ELF-1 (cell line): ENCODE measurements at places on chromosomes 5 and 9.

DNA sequence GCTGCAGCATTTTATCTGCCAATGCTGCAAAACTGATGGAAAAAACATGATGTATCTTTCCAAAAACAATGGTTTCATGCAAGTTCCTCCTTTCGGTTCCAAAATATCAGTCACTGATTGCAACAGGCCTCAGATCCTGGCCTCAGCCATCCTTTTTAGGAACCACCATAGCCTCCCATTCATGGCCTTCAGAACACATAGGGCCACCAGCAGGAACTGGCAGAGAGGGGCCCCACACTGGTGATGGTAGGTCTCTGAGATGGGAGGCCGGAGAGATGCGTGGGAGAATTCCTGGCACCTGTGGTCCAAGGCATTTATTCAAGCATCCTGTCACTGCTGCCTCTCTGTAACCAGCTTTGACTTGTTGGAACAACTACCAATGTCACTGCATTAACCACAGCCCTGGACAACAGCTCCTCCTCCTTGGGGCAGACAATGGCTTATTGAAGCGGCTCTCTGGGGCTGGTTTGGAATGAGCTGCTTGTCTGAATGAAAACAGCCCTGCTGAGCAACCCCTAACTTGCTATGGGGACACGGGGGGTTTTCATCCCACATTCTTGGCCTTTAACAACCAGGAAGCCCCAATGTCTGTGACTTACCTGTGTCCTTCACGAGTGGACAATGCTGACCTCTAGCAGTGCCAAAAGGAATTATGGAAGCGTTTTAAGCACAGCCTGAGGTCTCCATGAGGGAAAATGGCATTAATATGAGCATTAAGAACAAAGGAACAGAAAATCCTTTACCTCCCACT is 108.1 kb downstream of the LHFPL2 start:
- DNase-seq = peak; percentile 43

- no peak for DNase-seq
Observed at GRCh38 chr5:2569774-2570542, 181.5 kb downstream of the IRX2 start.

- no peak for DNase-seq
Observed at GRCh38 chr5:177232761-177233160, 70.8 kb downstream of the RAB24 start.

GRCh38 chr9:131609099-131609830 is 63.9 kb downstream of the PRRT1B start:
- peak; percentile 46 for DNase-seq

- peak; percentile 47 for DNase-seq
Observed at GRCh38 chr5:169415948-169416347, 115.0 kb upstream of the SLIT3 start.

- peak; percentile 72 for DNase-seq
Observed at GRCh38 chr5:23234197-23234596, 273.2 kb upstream of the PRDM9 start.

DNA sequence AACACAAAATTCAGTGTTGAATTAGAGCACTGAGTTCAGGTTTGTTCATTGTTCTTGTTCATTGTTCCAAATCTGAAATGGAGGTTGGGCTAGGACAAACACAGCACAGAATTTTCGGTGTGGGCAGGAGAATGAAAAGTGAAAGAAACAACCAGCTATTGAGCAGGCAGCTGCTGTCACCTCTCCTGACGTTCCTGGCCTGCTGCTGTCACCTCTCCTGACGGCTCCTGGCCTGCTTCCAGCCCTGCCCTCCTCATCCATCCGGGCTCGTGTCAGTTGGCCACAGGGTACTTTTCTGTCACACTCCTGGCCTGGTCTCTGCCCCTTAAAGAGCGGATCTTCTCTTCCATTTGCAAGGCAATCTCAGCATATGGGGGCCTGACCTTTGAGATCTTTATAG is 45.2 kb upstream of the CKMT2 start:
- no peak for DNase-seq

DNA sequence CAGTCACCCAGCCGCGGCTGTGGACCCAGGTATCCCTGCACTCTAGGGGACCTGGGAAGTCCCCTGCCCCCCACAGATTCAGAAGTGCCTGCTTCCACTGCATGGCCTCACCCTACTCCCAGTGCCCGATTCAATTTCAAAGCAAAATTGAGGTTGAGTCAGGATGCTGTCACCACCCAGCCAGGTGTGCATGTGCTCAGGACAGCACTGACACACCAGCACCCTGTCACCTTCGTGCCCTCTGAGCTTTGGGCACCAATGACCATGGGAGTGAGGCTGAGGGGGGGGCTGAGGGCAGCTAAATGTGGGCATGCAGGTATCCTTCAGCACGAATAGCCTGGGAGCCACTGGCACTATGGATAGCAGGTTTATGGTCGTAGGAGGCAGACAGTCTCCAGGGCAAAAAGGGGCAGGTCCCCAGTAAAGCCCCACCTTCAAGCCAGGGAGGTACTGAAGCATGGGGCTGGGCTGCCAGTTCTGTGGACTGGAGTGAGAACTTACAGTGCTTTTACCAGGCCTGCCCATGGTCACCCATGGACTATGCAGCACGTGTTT is 1151.6 kb upstream of the CDH6 start:
- DNase-seq = no peak

GRCh38 chr5:15904899-15905830 is 274.4 kb downstream of the MARCHF11 start:
- no peak for DNase-seq

- no peak for DNase-seq
Observed at GRCh38 chr9:79657891-79658290, 86.1 kb downstream of the TLE4 start.

DNA sequence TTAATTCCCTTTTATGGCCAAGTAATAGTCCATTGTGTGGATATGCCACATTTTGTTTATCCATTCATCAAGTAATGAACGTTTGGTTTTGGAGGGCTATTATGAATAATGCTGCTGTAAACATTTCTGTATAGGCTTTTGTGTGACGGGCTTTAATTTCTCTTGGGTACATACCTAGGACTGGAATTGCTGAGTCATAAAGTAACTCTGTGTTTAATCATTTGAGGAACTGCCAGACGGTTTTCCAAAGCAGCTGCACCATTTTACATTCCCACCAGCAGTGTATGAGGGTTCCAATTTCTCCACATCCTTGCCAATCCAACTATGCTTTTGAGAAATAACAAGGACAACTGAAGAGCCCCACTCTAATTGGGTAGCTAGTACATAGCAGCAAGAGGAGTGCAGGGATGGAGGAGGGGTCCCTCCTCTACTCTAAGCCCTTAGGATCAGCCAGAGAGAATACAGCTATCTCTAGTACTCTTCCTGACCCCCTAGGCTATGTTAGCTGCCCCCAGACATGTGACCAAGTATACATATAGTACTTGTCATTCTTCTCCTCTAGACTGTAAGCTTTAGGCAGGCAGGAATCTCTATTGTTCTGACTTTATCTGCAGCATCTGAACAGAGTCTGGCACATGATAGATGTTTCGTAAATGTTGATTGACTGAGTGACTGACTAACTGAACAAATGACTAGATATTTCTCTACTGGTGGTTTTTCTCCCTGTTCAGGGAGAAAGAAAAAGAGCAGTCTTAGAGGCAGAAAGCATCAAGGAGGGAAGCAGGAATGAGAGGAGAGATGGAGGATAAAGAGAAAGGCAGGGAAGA is 22.1 kb upstream of the MATR3 start:
- no peak for DNase-seq

DNA sequence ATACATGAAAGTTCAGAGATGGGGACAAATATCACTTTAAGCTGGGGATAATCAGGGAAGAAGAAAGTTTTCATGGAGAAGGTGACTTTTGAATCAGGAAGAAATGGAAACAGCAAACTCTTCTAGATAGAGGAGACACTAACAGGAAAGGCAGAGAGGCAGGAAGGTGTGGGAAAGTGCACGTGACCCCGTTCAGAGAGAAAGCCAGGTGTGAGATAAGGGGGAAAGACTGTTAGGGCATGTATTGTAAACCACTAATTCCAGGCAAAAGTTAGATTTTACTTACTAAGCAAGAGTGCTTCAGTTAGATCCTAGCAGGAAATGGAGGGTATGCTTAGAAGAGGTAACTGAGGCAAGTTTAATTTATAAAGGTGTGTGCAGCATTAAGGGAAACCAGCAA is 58.5 kb downstream of the PDCD1LG2 start:
- DNase-seq = no peak

DNA sequence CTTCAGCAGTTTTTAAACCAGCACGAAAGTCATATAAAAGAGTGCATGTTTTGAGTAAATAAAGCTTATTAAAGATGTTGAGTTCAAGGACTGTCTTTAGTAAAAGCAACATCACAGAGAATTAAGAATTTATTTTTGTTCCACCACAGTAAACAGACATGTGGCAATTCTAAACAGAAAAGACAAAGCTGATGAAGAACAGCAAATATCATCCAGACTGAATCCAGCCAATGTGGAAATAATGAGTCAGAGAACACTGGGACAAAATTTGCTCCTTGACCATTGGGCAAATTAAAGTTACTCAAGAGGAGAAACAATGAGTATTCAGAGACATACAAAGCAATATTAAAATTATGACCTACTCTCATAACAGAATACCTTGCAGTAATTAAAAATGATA is 28.8 kb downstream of the OR2K2 start:
- no peak for DNase-seq

DNA sequence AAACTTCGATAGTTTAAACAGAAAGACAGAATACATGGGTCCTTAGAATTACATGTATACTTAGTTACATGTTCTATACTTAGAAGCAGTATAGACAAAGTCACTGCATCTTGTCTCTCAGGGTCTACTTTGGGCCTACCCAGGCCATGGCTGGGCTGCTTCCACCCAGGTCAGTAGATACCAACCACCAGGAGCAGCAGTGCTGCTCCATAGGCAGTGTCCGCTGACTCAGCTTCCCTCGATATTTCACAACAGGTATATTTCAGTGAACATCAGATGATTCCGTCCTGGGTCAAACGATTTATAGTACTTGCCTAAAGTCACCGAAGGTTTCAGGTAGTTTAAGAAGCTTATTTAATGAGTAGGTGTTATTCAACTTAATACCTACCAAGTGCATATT is 18.0 kb downstream of the IARS1 start:
- DNase-seq = no peak

- no peak for DNase-seq
Observed at GRCh38 chr9:131467214-131467935, 35.3 kb upstream of the POMT1 start.

DNA sequence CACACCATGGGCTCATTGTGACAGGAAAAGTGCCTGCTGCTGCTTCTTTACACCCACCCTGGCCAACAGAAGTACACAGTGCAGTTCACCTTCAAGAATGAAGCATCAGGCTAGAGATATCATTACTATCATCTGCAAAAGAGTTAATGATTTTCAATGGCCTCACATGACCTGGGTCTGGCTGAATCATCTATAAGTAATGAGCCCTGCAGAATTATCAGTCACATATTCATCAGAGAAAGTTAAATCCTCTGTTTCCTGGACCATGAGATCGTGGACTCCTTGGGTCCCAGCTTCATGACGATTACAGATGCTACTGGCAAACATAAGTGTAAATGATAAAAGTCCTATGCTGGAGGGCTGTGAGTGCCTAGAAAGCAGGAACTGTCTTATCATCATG is 8.3 kb downstream of the BAG1 start:
- no peak for DNase-seq

GRCh38 chr9:106532306-106533015 is 330.5 kb upstream of the ZNF462 start:
- no peak for DNase-seq

GRCh38 chr5:160477266-160477970 is 55.8 kb downstream of the PTTG1 start:
- DNase-seq = no peak

GRCh38 chr9:131503626-131504465 is 1.1 kb downstream of the POMT1 start:
- peak; percentile 47 for DNase-seq

DNA sequence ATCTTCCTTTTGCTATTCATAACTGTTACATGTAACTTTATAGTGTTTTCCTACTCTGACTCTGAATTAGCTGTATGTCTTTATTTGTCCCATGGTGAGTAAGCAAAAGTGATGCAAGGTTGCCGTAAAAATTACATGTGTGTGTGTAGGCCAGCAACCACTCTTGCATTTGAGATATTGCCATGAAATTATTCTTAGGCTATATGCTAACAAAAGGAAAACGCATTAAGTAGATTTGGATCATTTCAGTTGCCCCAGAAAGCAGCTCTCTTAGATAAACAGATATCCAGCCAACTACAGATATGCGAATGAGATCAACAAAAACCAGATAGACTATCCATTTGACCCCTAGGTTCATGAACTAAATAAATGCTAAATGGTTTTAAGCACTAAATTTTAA is 73.6 kb downstream of the CYLC2 start:
- DNase-seq = no peak

- no peak for DNase-seq
Observed at GRCh38 chr5:38451074-38451725, 105.2 kb downstream of the LIFR start.

DNA sequence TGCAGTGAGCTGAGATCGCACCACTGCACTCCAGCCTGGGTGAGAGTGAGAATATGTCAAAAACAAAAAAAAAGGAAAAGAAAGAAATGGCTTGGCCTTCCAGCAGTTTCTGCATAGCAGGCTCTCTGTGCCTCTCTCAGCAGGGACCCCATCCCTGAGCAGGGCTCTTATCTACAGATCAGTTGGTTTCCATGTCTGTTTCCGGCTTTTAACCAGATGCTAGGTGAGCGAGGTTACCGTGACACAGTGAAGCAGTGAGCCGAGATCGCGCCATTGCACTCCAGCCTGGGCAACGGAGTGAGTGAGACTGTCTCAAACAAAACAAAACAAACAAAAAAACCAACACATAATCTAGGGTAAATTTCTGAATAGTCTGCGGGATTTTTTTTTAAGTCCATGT is 51.4 kb downstream of the COL5A1 start:
- DNase-seq = no peak

GRCh38 chr5:160979385-160979784 is 127.4 kb upstream of the ATP10B start:
- DNase-seq = no peak

DNA sequence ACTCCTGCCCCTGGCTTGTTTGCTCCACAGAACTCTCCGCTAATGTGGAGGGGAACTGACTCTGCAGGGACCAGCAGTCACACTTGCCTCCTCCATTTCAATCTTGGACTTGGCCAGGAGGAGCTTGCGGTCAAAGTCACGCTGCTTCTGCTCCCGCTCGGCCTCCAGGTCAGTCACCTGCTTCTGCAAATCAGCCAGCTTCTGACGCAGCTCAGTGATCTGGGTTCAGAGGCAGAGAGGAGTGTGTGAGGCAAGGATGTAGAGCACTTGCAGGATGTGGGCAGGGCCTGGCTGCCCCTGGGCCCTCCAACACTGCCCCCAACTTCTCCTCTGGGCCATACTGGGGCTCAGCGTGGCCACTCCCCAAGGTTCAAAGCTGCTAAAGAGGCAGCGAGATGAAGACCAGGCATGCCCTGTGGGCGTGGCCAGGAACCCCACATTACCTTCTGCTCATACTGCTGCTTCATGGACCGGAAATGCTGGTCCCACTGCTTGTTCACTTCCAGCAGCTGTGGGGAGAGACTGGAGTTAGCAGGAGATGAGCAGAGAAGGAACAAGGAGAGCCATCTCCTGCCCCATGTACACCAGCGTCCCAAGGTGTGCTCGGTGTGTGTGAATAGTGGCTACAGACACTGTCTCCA is 22.2 kb downstream of the GPX3 start:
- DNase-seq = no peak
